A549 treated with ZK216348 at 1 μM for 4 hours (cell line): ENCODE measurements at places on chromosomes 2 and 18. TPM values are rescaled to one million over a fixed set of nuclear protein-coding genes. Genes with fewer than 3 reads are reported as not detected.

FECH gene
- 33.2 to 39.7 TPM (median 36.2 TPM) in 5 replicates for total RNA-seq

LTBP1 gene
- total RNA-seq: 20.8 to 30.3 TPM (median 24.3 TPM) in 5 replicates

RNASEH1 gene
- total RNA-seq: 46.1 to 54.7 TPM (median 53.5 TPM) in 5 replicates

KIAA2012 gene
- not detected in 5 replicates for total RNA-seq

HOXD3 gene
- 0.14 to 0.32 TPM in 2 of 5 replicates, not detected in the others for total RNA-seq

LRRC30 gene
- total RNA-seq: not detected in 5 replicates

ABCB11 gene
- total RNA-seq: 0.02 TPM in 1 of 5 replicates, not detected in the others

SS18 gene
- total RNA-seq: 42.7 to 57.8 TPM (median 52.6 TPM) in 5 replicates

EIF4E2 gene
- total RNA-seq: 93.6 to 338 TPM (median 101 TPM) in 5 replicates

SAG gene
- not detected in 5 replicates for total RNA-seq

EPC2 gene
- total RNA-seq: 8.2 to 12.0 TPM (median 10.3 TPM) in 5 replicates

LONRF2 gene
- total RNA-seq: 2.0 to 3.7 TPM (median 3.0 TPM) in 5 replicates

ROCK2 gene
- total RNA-seq: 17.9 to 33.3 TPM (median 27.6 TPM) in 5 replicates

KLF11 gene
- total RNA-seq: 2.5 to 5.8 TPM (median 3.7 TPM) in 5 replicates

HOXD12 gene
- not detected in 5 replicates for total RNA-seq

DHRS9 gene
- total RNA-seq: 2.9 to 4.2 TPM (median 3.5 TPM) in 5 replicates

ARL4C gene
- total RNA-seq: 56.4 to 77.3 TPM (median 69.2 TPM) in 5 replicates

SCN9A gene
- 2.5 to 5.3 TPM (median 4.8 TPM) in 5 replicates for total RNA-seq

SRD5A2 gene
- 0.04 to 0.06 TPM (median 0.06 TPM) in 3 of 5 replicates, not detected in the others for total RNA-seq

NPHP1 gene
- total RNA-seq: 5.4 to 11.7 TPM (median 8.1 TPM) in 5 replicates

TMEM237 gene
- 17.8 to 21.1 TPM (median 19.5 TPM) in 5 replicates for total RNA-seq

CRYGC gene
- total RNA-seq: not detected in 5 replicates

IL37 gene
- not detected in 5 replicates for total RNA-seq

GPR35 gene
- total RNA-seq: 0.34 to 1.6 TPM (median 1.1 TPM) in 5 replicates

CGREF1 gene
- 5.3 to 8.5 TPM (median 7.8 TPM) in 5 replicates for total RNA-seq

MERTK gene
- 1.5 to 1.9 TPM (median 1.7 TPM) in 5 replicates for total RNA-seq

MALT1 gene
- 6.8 to 12.1 TPM (median 11.1 TPM) in 5 replicates for total RNA-seq

ZSWIM2 gene
- not detected in 5 replicates for total RNA-seq

TUBA4B gene
- 0.26 to 0.33 TPM (median 0.27 TPM) in 3 of 5 replicates, not detected in the others for total RNA-seq

IL1RL2 gene
- total RNA-seq: not detected in 5 replicates

RAB31 gene
- 18.2 to 28.2 TPM (median 25.2 TPM) in 5 replicates for total RNA-seq

CRYGA gene
- total RNA-seq: not detected in 5 replicates

ERCC3 gene
- total RNA-seq: 42.4 to 48.1 TPM (median 45.7 TPM) in 5 replicates

PLGLB1 gene
- 0.59 to 1.5 TPM (median 0.84 TPM) in 4 of 5 replicates, not detected in the other for total RNA-seq

IL1RN gene
- total RNA-seq: 0.15 to 0.94 TPM (median 0.33 TPM) in 5 replicates
